Naive thymus-derived CD8-positive, alpha-beta T cell (primary cell): ENCODE measurements at places on chromosomes 2 and 18.

DNA sequence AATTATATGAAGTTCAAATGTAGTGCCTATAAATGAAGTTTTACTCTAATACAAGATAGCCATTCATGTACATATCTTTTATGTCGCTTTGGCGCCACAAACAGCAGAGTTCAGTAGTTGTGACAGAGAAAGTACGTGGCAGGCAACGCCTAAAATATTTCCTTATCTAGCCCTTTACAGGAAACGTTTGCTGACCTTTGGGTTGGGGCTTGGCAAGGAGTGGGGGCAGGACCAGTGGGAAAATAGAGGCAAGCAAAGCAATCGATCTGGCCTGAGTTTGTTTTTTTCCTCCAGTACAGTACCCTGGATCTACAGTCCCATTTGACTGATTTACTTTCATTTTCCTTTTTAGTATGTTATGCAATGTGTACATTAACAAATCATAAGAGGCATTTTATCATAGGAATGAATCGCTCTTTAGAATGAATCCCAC, 13.1 kb downstream of the CCDC68 start:
- H3K4me3 ChIP-seq = peak overlapping the region; percentile 88
- H3K27ac ChIP-seq = peak overlapping the region; percentile 64
- peaks cover 19% of the 10 kb centered on the region for H3K4me1 ChIP-seq
- no peak for DNase-seq

DNA sequence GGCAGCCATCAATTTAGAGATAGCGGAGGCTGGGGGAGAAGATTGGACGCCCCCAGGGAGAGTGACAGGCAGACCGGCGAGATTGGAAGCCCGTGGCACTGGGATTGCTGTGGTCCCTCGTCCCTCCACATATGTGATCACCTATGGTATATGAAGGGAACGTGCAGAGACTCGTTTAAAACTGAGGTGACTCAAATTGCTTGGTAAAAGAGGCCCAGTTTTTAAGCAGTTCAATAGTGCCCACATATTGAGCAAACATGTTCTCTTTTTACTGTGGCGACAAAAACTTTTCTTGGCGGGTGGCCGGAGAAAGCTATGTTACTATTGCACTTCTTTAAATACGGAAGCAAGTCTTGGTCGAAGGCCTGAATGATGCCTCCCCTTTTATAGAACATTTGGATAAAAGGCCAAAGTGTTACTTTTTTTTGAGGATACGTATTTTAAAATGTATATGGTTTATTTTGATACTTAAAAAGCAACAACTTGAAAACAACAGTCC, 9.1 kb downstream of the B3GNT2 start:
- H3K4me3 ChIP-seq = peak overlapping the region; percentile 52
- no peaks in the 10 kb centered on the region for H3K27me3 ChIP-seq

DNA sequence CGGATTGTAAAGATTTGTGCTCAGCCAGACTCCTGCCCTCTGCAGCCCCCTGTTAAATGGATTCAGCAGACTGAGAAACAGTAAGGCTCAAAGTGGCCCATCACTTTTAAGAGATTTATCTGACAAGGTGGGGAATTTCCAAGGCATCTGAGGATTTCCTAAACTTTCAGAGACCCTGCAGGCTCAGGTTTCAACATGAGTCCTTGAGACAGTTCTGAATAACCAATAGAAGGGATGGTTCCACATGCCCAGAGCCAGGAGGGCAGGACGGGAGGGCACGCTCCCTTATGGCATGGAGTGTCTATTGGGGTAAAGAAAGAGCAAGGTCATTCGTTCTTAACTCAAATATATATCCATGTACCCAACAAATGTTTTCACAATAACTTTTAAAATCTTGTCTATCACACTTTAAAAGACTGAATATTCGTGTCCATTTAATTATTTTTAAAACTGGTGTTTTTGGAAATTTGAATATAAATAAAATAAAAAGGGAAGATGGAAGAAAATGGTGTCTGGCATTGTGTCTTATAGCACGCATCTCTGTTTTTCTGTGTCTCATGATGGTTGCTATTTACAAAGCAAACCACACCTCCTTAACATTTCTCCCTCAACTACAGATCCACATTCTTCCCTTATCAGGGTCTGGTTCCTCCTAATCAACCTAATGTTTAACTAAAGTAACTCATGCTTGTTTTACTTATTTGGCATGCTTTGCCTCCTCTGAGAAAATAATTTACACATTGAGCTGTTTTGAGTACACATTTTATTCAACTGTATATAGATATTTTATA, 56.0 kb upstream of the DSG1 start:
- H3K27me3 ChIP-seq = no peaks in the 10 kb centered on the region
- no peak for DNase-seq
- no peaks in the 10 kb centered on the region for H3K36me3 ChIP-seq
- no peaks in the 10 kb centered on the region for H3K4me1 ChIP-seq
- no peak overlapping the region for H3K27ac ChIP-seq

DNA sequence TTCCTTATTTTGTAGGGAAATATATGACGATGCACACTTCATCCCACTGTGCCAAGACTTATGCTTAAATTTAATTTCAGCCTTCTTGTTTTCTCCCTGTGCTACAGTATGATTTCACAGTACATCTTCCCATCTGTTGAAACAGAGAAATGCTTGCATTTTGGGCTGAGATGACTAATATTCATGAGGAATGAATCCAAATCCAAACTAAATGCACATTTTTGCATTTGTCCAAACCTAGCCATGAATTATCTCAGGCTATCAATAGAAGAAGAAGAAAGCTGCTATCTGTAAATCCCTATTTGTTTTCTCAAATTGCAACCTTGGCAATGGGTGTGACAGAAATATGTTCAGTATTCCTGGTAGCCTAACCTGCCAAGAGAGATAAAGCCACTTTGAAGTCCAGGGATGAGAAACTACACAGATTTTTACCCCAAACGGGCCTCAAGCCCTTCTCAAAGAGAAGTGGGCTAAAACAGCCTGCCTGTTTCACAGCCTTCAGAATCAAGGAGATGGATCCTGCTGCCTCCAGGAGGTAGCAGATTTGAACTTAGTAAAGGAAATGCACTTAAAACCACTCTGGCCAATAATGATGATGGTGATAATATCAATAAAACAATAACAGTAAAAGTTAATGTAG, 306.9 kb upstream of the NT5C1B start:
- H3K36me3 ChIP-seq = peaks cover 18% of the 10 kb centered on the region
- H3K27ac ChIP-seq = no peak overlapping the region
- no peak overlapping the region for H3K4me3 ChIP-seq
- no peaks in the 10 kb centered on the region for H3K27me3 ChIP-seq
- no peaks in the 10 kb centered on the region for H3K4me1 ChIP-seq
- DNase-seq = no peak

GRCh38 chr2:113707106-113707505, 49.3 kb downstream of the SLC35F5 start:
- H3K27me3 ChIP-seq = no peaks in the 10 kb centered on the region
- DNase-seq = no peak
- H3K36me3 ChIP-seq = peaks cover 9% of the 10 kb centered on the region
- H3K4me3 ChIP-seq = no peak overlapping the region
- no peak overlapping the region for H3K27ac ChIP-seq
- H3K4me1 ChIP-seq = no peaks in the 10 kb centered on the region

GRCh38 chr2:25618676-25619075, 54.7 kb downstream of the DTNB start:
- no peaks in the 10 kb centered on the region for H3K4me1 ChIP-seq
- H3K4me3 ChIP-seq = no peak overlapping the region
- no peak overlapping the region for H3K27ac ChIP-seq
- H3K27me3 ChIP-seq = no peaks in the 10 kb centered on the region
- H3K36me3 ChIP-seq = no peaks in the 10 kb centered on the region
- no peak for DNase-seq
